ENCODE measurements at places on chromosomes 6 and 20.

DNA sequence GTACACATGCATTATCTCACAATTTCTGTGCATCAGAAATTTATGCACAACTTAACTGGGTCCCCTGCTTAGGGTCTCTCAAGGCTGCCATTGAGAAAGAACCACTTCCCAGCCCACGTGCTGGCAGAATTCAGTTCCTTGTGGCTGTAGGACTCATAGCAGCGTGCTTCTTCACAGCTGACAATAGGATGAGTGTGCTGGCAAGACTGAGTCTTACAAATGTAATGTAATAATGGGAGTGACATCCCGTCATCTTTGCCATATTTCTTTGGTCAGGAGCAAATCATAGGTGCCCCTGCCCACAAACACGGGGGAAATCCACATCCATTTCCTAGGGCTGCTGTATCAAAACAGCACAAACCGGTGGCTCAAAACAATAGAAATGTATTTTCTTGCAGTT is 77.4 kb downstream of the FIG4 start:
- no peak for DNase-seq

DNA sequence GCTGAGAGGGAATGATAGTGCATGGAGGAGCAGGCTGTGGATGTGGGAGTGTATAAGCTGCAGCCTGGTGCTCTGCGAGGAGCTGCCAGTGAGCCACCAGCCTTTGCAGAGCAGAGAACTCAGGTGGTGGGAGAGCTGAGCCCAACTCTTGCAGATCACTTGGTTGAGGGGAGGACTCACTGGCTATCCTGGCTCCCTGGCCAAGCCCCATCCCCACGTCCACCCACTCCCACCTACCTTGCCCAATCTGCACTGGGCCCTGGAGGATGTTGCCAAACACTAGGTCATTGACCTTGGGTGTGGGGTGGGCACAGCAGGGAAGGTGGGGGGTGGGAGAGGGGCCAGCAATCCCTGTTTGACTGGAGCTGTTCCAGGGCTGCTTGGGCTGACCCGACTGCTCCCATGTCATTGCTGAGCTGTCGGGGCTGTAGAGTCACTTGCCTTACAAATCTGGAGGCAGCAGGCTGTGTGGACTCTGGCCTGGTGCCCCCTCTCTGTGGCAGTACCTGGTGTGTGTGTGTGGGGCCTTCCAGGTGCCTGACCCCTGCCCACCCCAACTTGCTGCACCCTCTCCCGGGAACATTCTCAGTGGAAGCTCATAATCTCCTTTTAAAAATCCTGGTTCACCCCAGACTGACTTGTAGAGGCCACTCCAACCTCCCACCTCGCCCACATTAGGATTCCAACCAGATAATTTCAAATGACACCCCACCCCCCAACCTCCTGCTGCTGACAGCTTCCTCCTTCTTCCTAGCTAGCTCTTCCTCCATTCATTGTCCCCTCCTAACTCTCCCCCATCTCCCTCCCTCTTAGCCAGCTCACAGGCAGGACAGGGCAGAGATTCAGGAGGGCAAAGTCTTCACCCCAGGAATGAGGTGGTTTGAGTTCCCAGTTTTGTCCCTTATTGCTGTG is 162.3 kb downstream of the MRPL14 start:
- DNase-seq: no peak

GRCh38 chr6:101302593-101302992 is 90.9 kb upstream of the GRIK2 start:
- DNase-seq: no peak

GRCh38 chr6:31643818-31644454 is 8.5 kb downstream of the BAG6 start:
- no peak for DNase-seq

GRCh38 chr6:103680116-103680515 is 1179.6 kb downstream of the HACE1 start:
- DNase-seq: no peak

- DNase-seq: peak; percentile 28
Observed at GRCh38 chr6:32933661-32934085, 7.2 kb downstream of the HLA-DMB start.

- no peak for DNase-seq
Observed at GRCh38 chr6:139174961-139175360, 40.1 kb downstream of the HECA start.

GRCh38 chr6:680666-681340 is 12.1 kb downstream of the EXOC2 start:
- DNase-seq: no peak

GRCh38 chr6:77124604-77125003 is 338.7 kb downstream of the HTR1B start:
- DNase-seq: no peak

DNA sequence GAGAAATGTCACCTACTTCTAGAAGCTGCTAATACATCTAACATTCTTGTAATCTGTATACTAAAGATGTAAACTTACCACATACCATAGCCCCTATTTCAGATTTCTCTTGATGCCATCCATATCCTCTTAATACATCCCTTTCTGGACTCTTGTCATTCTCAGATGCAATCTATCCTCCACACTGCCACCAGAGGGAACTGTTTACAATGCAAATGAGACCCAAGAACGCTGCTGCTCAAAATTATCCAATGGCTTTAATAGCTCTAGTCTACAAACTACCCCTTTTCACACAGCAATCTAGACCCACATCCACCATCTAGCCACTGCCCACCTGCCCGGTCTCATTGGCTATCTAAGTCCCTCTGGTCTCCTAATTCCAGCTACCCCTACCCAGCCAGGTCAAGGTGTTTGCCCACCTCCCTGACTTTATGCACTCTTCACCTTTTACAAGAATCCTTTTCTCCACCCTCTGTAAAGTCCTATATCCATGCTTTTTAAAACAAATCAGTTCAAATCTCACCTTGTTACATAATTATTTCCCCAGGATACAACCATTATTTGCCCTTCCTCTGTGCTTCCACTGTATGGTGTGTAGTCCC is 14.8 kb downstream of the FAXC start:
- peak; percentile 18 for DNase-seq

- no peak for DNase-seq
Observed at GRCh38 chr6:82738773-82739172, 326.9 kb downstream of the UBE3D start.

Data from NCI-H1092 treated with DMSO at 0.1 percent for 48 hours (cell line).